Ureter (tissue), 1 donor: ENCODE measurements at places on chromosomes 16 and 17.

DNA sequence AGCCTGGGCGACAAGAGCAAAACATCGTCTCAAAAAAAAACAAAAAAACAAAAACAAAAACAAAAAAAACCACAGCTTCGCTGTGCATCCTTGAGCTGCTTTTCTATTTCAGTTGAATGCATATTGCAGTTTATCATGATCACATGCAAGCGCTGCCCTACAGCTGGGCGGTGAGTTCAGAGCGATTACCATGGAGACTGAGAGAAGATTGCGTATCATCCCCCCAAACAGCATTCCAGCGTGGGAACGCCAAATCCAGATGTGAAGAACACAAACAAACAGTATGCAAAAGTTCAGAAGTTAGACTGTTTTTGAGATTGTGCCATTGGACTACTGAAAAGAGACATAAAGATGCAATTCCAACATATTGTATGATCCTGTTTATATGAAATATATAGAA is 15.1 kb upstream of the SLC52A1 start:
- no peak for DNase-seq

DNA sequence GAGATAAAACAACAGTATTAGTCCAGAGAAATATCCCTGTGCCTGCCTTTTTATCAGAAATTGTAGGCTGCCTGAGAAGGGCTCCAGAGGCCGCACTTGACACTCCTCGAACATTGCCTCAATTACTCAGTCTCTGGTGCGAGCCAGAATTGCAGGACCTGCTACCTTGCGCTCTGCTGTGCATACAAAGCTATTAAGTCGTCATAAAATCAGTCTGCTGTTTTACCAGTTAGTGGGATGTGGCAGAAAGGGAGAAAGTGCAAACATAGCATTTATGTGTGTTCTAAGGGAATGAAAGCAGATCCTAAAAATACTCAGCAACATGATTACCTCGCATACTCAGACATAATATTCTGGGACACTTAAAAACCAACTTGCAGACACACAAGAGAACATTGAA is 70.6 kb downstream of the TMC6 start:
- no peak for DNase-seq

DNA sequence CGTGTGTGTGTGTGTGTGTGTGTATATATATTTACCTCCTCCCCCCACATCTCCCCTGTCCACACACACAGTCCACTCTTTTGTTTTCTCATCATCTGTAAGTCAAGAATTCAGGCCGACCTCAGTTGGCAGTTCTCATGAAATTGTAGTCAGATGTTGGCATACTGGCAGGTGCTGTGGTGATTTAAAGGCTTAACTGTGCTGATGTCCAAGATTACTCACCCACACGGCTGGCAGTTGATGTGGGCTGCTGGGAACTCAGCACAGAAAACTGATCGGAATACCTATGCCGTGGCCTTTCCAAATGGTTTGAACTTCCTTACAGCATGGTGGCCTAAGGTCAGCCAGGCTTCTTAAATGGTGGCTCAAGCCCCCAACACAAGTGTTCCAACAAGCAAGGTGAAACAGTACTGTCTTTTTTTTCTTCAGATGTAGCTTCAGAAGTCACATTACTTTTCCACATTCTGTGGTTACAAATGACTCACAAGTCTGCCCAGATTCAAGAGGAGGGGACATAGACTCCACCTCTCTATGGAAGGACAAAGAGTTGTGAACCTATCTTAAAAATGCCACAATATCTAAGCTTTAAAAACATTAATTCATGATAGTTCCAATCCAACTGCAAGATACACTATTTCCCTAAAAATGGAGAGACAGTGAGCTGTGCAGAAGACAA is 198.5 kb upstream of the HS3ST4 start:
- DNase-seq: no peak

DNA sequence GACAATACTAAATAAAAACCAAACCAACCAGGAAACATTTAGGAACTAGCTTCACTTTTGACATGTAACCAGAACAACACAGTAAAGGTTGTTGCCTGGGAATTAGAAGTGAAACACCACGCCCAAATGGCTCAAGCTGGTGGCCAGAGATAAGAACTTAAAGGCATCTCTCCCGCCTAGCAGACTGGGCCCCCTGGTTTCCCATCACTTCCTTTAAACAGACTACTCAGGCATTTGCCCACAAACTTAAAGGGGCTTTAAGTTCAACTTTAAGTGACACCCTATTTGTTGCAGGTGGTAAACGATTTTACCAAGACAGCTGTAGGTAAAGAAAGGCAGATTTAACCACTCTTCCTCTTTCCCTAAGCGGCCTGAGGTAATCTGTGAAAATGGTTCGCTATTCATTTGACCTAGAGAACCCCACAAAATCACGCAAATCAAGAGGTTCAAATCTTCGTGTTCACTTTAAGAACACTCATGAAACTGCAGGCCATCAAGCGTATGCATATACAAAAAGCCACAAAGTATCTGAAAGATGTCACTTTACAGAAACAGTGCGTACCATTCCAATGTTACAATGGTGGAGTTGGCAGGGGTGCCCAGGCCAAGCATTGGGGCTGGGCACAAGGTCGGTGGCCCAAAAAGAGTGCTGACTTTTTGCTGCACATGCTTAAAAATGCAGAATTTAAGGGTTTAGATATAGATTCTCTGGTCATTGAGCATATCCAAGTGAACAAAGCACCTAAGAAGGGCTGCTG is 40.8 kb upstream of the BPTF start:
- DNase-seq: no peak

GRCh38 chr17:83073389-83074063 is 5.9 kb upstream of the METRNL start:
- no peak for DNase-seq

- DNase-seq: no peak
Measured at GRCh38 chr17:73439597-73439996, 127.8 kb upstream of the CDC42EP4 start.

- no peak for DNase-seq
Measured at GRCh38 chr16:61179561-61179960, 856.7 kb downstream of the CDH8 start.

DNA sequence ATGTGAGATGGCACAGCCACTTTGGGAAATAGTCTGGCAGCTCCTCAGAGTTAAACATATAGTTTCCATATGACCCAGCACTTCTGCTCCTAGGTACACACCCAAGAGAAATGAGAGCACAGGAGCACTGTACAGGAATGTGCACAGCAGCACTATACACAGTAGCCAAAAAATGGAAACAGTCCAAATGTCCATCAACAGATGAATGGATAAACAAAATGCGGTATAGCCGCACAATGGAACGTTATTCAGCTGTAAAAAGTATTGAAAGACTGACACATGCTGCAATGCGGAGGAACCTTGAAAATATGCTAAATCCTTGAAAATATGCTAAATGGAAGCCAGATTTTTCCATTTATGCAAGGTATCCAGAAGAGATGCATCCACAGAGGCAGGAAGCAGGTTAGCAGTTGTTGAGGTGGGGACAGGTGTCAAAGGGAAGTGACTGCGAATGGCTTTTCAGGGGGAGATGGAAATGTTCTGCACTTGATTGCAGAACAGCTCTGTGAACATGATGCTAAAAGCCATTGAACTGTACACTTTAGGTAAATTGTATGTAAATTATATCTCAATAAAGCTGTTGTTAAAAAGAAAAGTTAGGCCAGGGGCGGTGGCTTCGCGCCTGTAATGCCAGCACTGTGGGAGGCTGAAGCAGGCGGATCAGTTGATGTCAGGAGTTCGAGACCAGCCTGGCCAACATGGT is 80.7 kb downstream of the MPRIP start:
- DNase-seq: no peak

DNA sequence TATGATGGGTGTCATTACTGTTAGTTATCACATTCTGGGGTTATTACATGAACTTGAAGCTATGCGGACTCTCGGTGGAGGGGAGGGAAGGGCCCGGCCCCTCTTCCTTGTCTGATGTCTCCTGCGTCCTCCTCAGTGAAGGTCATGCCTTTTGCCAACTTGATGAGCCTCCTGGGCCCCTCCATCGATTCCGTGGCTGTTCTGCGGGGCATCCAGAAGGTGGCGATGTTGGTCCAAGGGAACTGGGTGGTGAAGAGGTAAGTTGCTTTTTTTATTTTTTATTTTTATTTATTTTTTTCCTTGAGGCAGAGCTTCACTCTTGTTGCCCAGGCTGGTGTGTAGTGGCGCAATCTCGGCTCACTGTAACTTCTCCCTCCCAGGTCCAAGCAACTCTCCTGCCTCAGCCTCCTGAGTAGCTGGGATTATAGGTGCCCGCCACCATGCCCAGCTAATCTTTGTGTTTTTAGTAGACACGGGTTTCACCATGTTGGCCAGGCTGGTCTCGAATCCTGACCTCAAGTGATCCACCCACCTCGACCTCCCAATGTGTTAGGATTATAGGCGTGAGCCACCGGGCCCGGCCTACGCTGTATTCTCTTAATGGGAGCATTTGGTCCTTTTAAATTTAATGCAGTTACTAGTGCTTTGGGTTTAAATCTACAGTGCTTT is 21.6 kb downstream of the POLR3E start:
- DNase-seq: peak; percentile 44

GRCh38 chr17:5585287-5585794 is 1.0 kb upstream of the NLRP1 start:
- DNase-seq: no peak

- no peak for DNase-seq
Measured at GRCh38 chr17:1227917-1228780, 42.1 kb upstream of the BHLHA9 start.

DNA sequence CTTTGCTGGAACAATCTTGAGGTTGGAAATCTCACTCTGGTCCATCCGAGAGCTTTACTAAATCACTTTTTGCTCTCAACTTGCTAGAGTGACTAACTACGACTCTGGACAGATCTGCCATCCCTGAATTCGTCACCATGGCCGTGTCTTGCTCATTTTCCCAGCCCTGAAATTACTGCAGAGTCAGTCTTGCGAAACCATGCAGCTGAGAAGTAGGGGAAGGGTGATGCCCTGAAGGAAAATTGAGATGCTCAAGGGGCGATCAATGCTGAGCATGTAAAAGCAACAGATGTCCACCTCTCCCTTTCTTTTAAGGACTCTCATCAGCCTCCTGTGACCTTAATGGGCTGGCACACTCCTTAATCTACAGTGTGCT is 18.8 kb downstream of the PCTP start:
- no peak for DNase-seq

DNA sequence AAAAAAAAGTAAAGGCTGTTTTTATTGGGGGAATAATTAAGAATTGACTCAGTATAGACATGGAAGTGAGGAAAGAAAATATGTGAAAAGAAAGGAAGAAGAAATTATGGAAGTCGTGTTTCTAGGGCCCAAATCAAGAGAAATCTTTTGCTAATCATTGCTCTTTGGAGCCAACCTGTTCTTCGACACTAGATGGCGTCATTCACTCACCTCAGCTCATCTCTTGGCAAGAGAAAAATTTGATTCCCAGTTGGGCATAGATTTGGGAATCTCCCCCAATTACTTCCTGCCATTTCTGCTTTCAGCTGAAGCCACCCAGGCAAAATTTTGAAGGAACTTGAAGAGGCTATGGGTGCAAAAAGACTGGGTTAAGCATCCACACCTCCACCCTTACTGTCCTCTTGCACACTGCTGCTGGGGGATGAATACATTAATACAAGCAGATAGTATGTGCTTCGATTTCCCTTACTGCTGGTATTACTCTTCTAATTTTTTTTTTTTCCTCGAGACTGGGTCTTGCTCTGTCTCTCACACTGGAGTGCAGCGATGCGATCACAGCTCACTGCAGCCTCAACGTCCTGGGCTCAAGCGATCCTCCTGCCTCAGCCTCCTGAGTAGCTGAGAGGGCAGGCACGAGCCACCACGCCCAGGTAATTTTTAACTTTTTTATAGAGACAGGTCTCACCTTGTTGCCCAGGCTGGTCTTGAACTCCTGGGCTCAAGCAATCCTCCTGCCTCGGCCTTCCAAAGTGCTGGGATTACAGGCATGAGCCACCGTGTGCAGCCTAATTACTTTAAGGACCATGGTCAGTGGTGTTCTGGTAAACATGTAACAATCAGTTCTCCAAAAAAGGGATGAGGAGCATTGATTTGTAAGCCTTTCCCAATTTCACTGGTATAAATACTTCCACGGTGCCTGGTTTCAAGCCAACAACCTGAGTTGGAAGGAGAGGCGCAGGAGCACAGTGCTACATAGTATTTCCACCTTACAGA is 13.5 kb downstream of the PSMD7 start:
- no peak for DNase-seq

GRCh38 chr16:23704772-23705516 is 8.1 kb downstream of the ERN2 start:
- no peak for DNase-seq

- no peak for DNase-seq
Measured at GRCh38 chr17:31493656-31494155, 102.2 kb downstream of the RAB11FIP4 start.

DNA sequence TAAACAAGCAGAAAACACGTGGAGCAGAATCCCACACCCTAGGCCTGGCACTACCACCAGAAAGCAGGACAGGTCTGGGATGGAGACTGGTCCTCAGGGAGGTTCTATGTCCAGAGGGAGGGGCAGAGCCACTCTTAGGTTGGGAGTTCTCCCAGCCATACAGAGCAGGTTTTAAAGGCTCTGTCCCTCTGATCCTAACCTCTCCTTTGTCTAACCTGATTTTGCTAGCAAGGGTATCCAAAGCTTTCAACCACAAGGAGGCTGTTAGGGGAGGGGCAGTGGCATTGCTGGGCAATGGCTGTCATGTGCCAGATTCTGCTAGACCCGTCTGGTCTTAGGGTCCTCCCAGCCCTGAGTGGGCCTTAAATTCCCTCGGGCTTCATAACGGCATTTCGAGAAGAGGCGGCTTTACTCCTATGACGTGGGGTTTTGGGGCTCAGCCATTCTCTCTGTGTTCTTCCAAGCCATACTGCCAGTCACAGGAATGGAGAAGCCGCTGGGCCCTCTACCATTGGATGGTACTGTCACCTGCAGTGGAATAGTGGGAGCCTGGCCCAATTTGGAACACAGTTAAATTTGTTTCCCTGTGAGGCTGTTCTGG is 5.7 kb downstream of the TPPP3 start:
- DNase-seq: no peak

GRCh38 chr17:80546267-80546666 is 1.6 kb downstream of the RPTOR start:
- DNase-seq: no peak

DNA sequence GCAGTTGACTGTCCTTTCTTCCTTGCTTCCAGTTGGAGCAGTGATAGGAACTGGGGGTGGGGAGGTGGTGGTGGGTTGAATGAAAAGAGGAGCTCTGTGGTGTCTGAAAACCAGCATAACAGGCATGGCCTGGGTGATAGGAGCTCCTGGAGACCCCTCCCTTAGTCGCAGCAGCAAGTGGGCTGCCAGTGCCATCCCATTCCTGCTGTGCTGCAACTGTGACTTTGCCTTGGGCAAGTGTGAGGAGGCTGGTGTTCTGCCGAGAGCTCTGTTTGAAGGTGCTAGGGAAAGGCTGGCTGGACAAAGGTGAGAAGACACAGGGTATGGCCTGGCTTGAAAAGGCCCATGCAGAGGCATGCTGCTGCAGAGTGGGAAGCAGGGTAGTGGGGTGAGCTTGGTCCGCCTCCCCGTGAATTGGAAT is 2.7 kb upstream of the CDK5R1 start:
- no peak for DNase-seq

GRCh38 chr16:11870399-11870798 is 19.1 kb upstream of the RSL1D1 start:
- DNase-seq: no peak
